Fibroblast of skin of back (primary cell): ENCODE measurements at places on chromosomes 2 and 18.

DNA sequence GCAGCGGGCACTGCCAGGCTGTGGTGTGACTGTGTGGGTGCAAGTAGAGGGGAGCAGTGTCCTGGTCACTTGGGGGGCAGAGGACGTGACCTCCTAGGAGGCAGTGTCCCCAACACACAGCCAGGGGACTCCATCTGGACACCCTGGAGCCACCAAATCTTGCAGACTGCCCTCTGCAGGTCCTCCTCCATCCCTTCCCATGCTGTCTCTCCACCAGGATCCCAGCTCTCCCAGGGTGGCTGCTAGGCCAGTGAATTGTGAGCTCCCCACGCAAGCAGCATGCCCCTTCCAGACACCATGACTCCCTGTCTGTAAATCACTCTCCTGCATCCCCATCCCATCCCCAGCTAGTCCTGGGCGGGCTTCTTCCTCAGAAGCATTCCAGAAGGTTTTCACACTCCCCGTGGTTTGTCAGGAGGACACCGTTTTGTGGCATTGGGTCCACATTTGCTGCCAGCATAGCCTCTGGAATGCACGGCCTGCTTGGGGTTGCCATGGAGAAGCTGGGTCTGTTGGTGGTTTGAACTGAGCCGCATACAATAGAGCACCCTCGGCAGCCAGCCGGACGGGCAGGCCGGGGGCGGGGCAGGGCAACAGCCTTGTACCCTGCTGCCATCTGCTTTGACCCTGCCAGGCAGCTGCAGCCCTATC lies 210.7 kb downstream of the KLHL29 start:
- DNase-seq = peak; percentile 90

GRCh38 chr18:76263046-76264005 lies 231.7 kb downstream of the ZNF516 start:
- DNase-seq = no peak

DNA sequence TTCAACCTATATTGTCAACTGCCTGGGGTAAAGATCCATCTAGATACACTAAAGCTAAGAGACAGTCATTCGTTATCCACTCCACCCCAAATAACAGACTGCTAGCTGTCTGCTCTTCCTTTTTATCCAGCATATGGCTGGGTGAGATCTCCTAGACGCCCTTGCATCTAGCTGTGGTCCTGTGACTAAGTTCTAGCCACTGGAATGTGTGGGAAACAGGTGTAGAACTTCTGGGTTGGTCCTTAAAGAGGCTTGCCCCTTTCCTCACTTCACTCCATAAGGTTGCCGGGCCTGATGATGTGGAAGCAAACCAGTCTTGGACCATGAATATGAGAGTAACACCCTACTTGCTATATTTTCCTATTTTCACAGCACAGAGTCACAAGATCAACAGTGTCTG lies 3.2 kb downstream of the COA5 start:
- DNase-seq = no peak

GRCh38 chr2:146665800-146666199 lies 1179.0 kb upstream of the ACVR2A start:
- no peak for DNase-seq

DNA sequence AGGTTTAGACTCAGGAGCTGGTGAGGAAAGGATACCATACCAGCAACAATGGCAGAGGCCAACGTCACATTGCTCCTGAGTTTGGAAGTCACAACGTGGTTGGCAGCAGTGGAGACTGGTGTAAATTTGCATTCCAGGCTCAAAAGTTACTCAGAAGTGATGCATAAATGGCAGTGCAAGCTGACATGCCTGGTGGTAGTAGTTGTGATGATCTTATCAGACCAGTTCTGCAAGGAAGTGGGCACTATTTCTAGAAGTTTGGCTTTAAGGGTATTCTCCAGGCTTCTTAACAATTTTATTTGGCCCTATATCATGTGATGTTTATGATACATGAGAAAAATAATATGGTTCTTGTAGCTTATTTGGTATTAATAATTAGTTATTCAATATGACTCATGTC lies 37.8 kb downstream of the CXCR4 start:
- DNase-seq = no peak

GRCh38 chr2:142076317-142076716 lies 54.5 kb downstream of the LRP1B start:
- DNase-seq = no peak

DNA sequence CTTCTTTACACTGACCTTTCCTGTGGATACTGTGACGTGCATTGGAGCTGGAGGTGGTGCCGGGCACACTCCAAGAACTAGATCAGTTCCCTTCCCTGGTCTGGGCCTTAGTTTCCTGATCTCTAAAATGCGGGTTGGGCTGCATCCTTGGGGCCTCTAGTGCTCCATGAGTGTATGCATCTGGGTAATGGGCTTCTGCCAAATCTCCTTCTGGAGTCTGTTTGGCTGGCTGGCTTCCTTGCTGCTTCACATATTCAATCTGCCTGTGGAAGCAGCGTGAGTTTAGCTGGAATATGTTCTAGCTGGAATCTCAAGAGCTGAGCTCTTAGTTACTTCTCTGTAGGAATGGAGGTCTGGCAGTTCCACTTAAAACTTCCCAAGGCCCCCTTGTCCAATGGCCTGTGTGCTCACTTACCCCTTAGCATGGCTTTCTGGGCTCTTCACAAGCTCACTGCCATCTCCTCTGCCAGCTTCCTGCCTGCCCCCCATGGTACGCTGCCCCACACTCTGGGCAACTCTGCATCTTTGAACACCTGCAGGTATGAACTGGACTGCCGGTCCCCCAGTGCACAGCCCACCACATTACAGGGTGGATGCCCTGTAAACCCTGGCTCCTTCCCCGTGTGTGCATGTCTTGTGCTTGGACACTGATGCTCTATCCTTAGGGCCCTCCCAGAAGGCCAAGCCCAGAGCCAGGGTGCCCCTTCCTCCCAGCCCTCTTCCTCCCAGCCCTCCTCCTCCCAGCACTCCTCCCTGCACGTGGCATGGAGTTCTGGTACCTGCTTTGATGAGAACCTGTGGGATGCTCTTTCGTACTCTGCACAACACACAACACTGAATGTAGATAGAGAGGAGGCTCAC lies 103.6 kb upstream of the SMAD2 start:
- no peak for DNase-seq
